Activated T-cell treated with anti-CD3 and anti-CD28 coated beads, Interleukin-2, amount 50 U/mL, for 72 hours (primary cell): ENCODE measurements at places on chromosomes 5 and 9.

- no peak for DNase-seq
Observed at GRCh38 chr5:10162468-10162867, 87.2 kb downstream of the ATPSCKMT start.

DNA sequence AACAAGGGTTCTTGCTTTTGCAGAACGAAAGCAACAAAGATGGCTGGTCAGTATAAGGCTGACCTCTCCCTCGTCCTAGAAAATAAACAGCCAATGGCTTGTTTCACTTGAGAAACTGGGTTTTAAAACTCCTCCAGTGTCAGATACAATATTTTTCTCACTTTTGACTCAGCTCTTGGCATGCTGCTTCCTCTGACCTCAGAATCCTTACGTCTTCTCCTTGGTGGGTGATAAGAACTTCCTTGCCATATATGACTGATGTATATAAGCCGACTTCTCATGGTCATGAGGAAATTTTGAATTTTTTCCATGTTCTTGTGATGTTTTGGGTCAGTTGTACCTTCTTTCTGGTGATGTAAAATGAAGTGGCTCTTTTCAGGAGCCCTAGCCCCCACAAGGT, 3.8 kb downstream of the ZNF618 start:
- no peak for DNase-seq

- DNase-seq = no peak
Observed at GRCh38 chr5:52673495-52673894, 114.2 kb upstream of the ITGA1 start.

DNA sequence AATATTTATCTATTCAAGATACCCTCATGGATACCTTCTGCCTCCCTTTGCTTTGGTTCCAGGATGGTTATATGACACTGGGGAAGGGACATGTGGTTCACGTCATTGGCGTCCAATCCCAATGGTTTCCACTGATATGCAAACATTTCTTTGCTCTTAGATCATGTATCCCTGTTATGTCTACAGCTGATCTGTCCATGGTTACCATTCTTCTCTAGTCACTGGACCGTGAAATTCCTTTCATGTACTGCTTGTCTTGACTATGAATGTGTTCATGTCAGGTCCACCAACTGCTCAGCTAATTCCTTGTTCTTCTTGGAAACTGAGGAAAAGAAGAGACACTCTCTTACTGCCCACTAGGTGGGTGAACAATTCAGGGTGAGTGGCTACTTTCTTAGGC, 391.1 kb upstream of the ZNF608 start:
- no peak for DNase-seq

GRCh38 chr5:112348915-112349314, 70.2 kb downstream of the EPB41L4A start:
- DNase-seq = no peak

GRCh38 chr5:6522923-6523322, 74.3 kb downstream of the UBE2QL1 start:
- DNase-seq = no peak

- DNase-seq = no peak
Observed at GRCh38 chr9:80502306-80502705, 930.5 kb downstream of the TLE4 start.

- DNase-seq = no peak
Observed at GRCh38 chr5:9667906-9668305, 37.8 kb upstream of the TAS2R1 start.

DNA sequence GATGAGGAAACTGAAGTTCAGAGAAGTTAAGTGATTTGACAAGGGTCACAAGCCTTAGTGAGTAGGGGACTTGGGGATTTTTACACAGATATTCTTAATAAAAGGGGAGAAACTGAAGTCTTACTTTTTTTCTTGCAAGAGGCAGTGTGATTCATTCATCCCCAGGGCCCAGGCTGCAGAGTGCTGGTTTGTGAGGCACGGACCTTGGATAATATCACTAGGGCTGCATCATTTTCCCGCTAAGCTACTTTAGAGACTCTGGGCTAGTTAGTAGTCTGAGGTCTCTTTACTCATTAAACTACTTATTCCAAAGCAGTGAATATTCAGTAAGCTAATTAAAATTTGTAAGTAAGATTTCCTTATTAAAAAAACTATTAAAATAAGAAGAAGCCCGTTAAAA, 195.0 kb downstream of the PBX3 start:
- no peak for DNase-seq

DNA sequence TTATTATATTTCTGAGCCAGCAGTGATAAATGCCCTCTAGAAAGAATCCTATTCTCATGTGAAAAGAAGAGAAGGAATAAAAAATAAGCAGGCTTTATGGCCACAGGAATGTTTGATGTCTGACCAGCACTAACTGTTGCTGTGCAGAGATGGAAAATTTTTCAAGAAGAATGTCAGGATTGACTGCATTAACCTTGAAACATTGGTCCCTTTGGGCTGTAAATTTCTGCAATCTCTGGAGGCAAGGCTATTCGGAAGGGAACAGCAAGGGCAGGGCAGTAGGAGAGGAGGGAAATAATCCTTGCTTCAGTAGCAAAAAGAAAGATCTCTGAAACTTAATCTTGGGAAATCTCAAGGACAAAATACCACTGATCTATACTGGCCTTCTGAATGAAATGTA, 415.2 kb downstream of the DNAH5 start:
- DNase-seq = no peak

DNA sequence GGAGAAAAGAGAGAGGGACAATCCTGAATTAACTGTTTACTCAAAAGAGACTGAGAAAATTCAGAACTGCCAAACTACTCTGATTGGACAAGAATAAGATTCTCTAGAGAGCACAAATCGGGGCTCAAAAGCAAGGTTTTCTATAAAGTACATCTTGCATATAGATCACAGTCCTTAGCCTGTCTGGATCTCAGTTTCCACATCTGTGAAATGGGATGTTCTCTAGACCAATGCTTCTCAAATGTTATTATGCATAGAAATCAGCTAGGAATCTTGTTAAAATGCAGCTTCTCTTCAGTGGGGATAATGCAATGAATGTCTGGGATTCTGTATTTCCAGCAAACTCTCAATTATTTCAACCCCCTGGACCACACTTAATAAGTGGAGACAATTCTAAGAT, 231.6 kb downstream of the ESM1 start:
- no peak for DNase-seq

DNA sequence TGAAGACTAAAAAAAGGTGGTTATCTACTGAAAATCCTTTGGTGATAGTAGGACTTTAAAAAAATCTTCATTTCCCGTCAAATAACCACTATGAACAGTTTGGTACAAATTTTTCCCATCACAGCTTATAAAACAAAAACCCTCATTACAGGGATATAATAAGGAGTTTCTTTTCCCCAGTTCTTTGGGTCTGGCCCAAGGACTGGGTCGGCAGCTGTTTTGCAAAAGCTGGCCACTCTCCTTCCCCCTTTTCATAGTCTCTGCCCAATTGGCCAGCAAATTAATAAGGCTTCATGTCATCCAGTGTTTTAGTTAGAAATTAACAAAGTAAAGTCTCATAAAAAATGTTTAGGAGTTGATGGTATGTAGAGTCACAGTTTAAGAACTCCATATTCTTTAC, 47.0 kb upstream of the PDE8B start:
- DNase-seq = no peak

DNA sequence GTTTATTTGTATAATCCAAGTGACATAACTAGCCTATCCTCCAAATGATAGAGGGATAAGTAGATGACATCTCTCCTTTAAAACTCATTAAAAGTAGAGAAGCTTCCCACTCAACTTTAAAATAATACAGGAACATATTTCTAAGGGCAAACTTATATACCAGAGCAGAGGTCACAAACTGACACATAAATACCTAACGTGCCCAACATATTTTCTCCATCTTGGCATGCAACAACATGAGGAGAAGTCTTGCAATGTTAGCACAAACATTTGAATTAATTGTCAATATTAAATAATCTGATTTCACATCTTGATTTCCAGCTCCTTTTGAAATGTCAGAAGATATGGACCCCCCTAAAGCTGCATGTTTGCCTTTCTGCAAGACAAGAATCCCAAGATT, 335.0 kb downstream of the DEPDC1B start:
- no peak for DNase-seq

- no peak for DNase-seq
Observed at GRCh38 chr5:179055841-179056240, 4.3 kb upstream of the ZNF354C start.

DNA sequence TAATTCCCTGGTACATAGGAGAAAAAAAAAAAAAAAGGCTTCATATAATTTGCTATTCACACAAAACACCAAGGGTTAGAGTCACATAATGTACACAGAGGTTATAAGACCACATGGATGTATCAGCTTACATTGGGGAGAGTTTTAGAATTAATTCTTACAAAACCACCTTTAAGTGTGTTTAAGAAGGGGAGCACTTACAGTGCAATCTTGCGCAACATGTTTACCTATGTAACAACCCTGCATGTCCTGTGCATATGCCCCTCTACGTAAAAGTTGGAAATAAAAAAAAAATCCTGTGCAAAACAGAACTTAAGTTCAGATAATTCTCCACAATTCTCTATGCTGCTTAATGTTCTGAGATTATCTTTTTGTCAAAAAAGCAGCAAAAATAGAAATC, 190.0 kb downstream of the DENND1A start:
- no peak for DNase-seq

GRCh38 chr5:158992037-158992740, 107.5 kb downstream of the EBF1 start:
- DNase-seq = no peak

DNA sequence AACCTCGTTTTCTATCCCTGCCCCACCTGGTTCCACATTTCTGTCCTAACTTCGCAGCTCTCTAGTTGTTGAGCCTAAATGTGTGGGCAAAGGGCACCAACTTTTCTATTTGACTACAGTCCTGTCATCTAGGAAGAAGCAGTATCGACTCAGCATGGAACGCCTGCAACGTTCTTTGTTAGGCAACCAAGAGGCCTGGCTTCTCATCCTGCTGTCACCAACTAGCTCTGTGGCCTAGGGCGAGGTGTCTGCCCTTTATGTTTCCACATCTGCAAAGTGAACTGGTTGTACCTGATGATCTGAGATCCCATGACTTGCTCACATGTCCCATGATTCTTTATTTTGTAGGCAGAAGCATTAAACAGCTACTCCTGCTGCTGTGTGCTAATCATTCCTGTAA, 248.9 kb downstream of the ADAMTSL1 start:
- no peak for DNase-seq

- DNase-seq = no peak
Observed at GRCh38 chr5:2737273-2738155, 14.0 kb downstream of the IRX2 start.

- no peak for DNase-seq
Observed at GRCh38 chr5:65461490-65461889, 20.2 kb downstream of the ADAMTS6 start.

DNA sequence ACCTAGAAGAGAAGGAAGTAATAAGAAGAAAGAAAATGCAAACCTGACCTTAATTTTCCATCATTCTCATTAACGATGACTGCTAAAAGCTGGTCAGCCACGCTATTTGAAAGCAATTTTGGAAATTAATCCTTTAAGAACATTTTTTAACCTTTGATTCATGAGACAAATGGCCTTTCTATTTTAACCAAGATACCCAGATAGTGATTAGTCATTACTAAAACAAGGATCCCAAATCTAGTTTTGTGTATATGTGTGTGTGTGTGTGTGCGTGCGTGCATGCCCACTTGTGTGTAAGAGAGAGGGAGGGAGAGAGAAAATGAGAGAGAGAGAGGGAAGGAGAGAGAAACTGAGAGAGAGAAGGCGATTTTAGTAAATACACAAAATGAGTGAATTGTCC, 329.5 kb downstream of the DEPDC1B start:
- no peak for DNase-seq

DNA sequence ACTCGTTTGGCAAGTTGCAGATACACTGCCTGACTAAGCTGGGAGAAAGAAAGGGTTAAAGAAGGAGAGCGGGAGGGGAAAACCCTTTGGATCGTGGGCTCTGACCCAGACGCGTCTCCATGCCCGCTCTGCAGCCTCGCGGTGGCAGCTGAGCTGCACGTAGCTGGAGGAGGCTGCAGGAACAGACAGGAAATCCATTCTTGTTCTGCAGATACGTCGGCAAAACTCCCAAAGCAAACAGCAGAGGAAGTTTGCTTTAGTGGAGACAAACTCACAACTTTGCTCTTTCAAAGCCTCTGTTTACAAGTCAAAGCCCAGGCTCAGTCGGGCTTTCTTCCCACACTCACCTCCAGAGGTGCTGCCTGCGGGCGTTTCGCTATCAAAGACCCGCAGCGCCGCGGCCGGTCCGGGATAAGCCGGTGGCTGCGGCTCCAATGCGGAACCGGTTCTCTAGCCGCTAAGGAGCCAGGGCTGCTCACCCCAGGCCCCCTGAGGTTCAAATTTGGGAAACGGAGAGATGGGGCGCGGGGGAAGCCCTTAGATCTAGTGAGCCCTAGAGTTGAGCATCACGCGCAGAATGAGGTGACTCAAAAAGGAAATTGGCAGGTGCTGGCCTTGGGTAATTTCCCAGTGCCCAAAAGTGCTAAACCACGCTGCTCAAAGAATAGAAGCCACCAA, 60.7 kb downstream of the MAT2B start:
- peak; percentile 39 for DNase-seq

DNA sequence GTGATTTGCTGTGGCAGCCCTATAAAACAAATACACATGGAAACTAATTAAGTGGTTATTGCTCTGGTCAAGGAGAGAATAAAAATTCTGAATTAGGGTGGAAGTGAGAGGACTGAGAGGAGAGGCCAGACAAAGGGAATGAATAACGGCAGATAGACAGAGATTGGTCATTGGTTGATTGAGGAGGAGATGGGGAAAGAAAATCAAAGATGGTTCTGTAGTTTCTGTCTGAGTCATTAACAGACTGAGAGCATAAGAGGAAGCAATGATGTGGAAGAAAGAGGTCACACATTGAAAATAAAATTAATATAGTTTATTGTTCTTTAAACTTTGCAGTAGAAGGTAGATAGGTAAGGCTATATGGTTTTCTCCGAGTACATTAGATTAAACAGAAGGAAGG, 469.8 kb downstream of the ACTL7B start:
- DNase-seq = no peak

- DNase-seq = no peak
Observed at GRCh38 chr5:12772276-12772675, 868.0 kb upstream of the CTNND2 start.

- DNase-seq = no peak
Observed at GRCh38 chr5:22787807-22788206, 65.3 kb downstream of the CDH12 start.

GRCh38 chr9:124012368-124013301, 1.1 kb downstream of the LHX2 start:
- DNase-seq = no peak

GRCh38 chr5:81544351-81545018, 150.6 kb upstream of the ACOT12 start:
- no peak for DNase-seq

- no peak for DNase-seq
Observed at GRCh38 chr5:1199649-1200494, 1.5 kb upstream of the SLC6A19 start.
